ENCODE measurements at places on chromosomes 4 and X. TPM values are rescaled to one million over a fixed set of nuclear protein-coding genes. Genes with fewer than 3 reads are reported as not detected.

ZFP42 gene
- total RNA-seq: not detected

F8A2 gene
- not detected for total RNA-seq

PLXNB3 gene
- 0.81 TPM for total RNA-seq

ZMAT1 gene
- 0.62 TPM for total RNA-seq

CORIN gene
- not detected for total RNA-seq

YIPF7 gene
- total RNA-seq: not detected

CSAG3 gene
- 0.78 TPM for total RNA-seq

MAGEA1 gene
- total RNA-seq: not detected

MAGEA11 gene
- total RNA-seq: not detected

LRRC66 gene
- 0.08 TPM for total RNA-seq

LGI2 gene
- total RNA-seq: not detected

HHIP gene
- not detected for total RNA-seq

- DNase-seq: no peak
Observed at GRCh38 chr4:17707671-17708070, 73.8 kb downstream of the FAM184B start.

DNA sequence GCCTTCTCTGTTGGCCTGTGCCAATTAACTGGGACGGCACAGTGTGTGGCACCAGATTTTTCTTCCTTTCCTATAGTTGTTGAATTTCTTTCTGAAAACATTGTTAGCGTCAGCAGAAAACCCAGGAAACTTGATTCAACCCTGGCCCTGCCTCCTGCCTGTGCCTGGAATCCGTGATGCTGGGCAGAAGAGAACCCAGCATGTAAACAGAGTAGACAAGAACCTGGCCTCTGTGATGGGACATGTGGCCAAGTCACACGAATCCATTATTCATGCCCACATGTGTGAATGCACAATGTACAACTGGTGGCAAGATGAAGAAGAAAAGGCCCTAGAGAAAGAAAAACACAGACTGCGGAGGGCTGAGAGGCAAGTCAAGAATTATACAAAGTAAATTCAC, 111.4 kb downstream of the EFHC2 start:
- no peak for DNase-seq

GRCh38 chr4:14445882-14446281, 556.4 kb upstream of the CPEB2 start:
- DNase-seq: no peak

- DNase-seq: no peak
Observed at GRCh38 chr4:118729287-118730286, 44.4 kb downstream of the METTL14 start.

DNA sequence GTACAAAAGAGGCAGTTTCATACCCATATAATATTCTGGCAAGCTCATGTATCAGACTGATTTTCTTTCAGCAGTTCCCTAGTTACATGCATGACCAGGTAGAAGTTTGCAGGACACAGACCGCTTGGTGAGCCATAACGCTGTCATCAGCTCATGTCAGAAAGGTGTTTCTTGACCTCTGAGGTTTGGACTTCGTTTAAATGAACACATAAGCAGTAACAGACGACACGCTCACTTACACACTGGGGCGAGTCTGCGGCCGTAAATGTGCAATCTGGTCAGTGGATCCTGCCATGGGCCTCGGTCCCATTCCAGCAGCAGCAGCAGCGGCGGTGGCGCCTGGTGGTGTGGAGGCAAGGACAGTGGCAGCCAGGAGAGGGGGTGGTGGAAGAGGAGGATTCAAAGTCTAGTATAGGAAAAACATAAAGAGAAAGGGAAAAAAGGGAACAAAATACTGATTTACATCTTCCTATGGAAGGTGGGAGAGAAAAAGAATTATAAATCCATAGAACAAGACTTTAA, 111.9 kb upstream of the CBR4 start:
- DNase-seq: no peak

DNA sequence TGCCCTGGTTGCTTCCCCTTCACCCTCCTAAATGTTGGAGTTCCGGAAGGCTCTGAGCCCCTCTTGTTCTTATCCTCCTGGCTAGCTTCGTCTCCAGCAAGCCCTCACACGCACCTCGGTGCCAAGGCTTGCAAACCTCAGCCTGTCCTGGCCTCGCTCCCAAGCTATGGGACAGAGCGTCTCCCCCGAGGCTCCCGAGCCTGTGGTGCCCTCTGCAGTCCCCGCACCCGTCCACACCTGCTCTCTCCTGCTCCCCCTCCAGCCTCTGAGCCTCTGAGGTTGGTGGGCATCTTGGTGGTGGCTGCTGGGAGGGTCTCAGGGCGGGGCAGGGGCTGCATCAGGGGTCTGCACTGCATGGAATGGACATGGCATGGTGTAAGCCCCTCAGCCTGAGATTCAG, 63.2 kb downstream of the TRMT44 start:
- DNase-seq: no peak

GRCh38 chr4:101777431-101777830, 13.1 kb upstream of the BANK1 start:
- no peak for DNase-seq

GRCh38 chrX:23134136-23134535, 134.4 kb downstream of the DDX53 start:
- no peak for DNase-seq

- no peak for DNase-seq
Observed at GRCh38 chr4:10736266-10736665, 51.7 kb upstream of the CLNK start.

DNA sequence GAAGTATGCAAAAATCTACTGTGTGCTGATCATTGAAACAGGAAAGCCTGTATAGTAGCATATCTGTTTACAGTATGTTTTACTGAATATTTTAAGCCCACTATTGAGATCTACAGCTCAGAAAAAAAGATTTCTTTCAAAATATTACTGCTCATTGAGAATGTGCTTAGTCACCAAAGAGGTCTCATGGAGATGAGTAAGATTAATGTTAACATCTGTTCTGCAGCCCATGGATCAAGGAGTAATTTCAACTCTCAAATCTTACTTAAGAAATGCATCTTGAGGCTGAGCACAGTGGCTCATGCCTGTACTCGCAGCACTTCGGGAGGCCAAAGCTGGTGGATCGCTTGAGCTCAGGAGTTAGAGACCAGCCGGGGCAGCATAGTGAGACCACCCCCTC, 3.3 kb downstream of the RNF4 start:
- no peak for DNase-seq

DNA sequence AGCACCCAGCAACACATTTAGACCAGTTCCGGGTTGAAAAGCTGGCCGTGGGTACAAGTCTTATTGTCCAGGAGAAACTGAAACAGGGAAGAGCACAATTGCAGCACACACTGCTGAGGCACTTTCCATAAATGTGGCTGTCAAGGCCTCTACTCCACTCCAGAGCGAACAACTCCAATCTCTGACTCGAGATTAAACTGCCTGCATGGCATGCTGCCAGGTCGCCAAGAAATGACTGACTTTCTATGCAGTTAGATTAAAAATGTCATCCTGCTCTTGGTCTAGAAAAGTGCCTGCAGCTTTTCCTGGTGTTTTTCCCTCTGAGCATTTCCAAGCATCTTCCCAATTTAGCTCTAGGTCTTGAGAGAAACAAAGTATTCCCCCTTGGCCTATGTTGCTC, 260.6 kb upstream of the EMCN start:
- DNase-seq: no peak

DNA sequence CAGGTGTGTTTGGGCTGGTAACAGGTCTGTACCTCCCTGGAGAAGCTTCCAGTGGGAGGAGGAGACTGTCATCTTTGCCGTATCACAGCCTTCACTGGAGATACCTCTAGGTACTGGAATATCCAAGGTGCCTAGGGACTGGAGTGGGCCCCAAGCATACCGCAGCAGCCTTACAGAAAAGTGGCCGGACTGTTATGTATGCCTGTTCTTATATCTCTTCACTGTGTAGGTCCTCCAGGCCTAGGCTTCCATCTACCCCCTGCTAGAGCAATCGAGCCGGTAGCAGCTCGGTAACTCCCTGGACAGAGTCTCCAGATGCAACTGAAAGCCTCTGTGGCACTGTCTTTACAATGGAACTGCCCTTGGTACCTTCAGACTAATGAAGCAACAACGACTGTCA, 277.4 kb upstream of the GRIA3 start:
- no peak for DNase-seq

GRCh38 chrX:149515954-149516602, 11.0 kb upstream of the IDS start:
- no peak for DNase-seq

DNA sequence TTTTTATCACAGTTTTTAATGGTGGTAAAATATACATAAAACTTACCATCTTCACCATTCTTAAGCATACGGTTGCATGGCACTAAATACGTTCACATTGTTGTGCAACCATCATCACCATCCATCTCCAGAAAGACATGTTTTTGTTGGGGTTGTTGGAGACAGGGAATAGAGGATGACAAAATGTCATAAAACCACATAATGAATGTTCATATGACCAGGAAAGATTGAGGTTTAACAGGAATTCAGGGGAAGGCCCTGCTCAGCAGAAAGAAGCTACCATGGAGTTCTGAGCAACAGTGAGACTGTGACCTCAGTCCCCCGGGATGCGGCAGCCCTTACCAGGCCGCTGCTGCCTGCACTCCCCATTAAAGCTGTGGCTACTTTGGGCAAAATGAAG, 63.9 kb upstream of the TRIM2 start:
- DNase-seq: no peak

GRCh38 chrX:48890934-48891401, 6.6 kb downstream of the TIMM17B start:
- no peak for DNase-seq

- DNase-seq: no peak
Observed at GRCh38 chr4:3442460-3442958, 741 bp downstream of the HGFAC start.

- DNase-seq: no peak
Observed at GRCh38 chr4:88054901-88055300, 47.5 kb downstream of the PKD2 start.

GRCh38 chr4:150366487-150366999, 215.4 kb upstream of the MAB21L2 start:
- no peak for DNase-seq

GRCh38 chr4:125527681-125528080, 212.9 kb downstream of the FAT4 start:
- DNase-seq: no peak

DNA sequence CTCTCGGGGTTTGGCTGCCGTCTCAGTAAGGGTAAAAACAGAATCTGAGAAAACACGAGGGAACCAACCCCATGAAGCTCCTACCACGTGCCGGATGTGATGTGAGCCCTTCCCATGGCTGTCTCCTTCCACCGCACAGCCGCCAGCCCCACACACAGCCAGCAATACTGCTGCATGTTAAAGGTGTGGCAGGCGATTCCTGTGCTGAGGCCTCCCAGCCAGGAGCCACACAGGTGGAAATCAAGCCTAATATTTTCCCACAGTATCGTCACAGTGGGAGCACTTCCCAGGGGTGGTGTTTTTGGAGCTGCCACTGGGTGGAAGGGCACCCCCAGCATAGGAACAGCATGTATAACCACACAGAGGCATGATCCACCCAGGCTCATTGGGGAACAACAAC, 77.5 kb downstream of the SLC2A9 start:
- no peak for DNase-seq

DNA sequence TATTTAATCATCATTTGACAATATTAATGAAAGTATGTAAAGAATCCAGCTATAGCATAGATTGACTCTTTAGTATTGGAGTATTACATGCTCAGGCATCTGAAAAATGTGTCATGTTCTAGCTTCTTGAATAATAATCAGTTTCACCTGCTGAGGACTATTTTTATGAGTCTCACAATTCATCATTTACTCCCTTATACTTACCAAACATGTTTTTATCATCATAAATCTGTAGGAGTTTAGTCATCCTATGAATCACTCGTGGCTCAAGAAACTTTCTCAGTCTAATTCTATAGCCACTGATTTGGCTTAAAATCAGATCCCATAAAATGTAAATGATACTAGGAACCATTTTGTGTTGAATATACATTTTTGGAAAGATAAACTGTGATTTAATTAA, 1616.1 kb downstream of the C4orf33 start:
- DNase-seq: no peak

- no peak for DNase-seq
Observed at GRCh38 chrX:47563801-47564315, 2.9 kb downstream of the ARAF start.

GRCh38 chr4:141348573-141348972, 127.9 kb downstream of the ZNF330 start:
- no peak for DNase-seq

- DNase-seq: no peak
Observed at GRCh38 chr4:7907142-7907541, 32.5 kb downstream of the AFAP1 start.

DNA sequence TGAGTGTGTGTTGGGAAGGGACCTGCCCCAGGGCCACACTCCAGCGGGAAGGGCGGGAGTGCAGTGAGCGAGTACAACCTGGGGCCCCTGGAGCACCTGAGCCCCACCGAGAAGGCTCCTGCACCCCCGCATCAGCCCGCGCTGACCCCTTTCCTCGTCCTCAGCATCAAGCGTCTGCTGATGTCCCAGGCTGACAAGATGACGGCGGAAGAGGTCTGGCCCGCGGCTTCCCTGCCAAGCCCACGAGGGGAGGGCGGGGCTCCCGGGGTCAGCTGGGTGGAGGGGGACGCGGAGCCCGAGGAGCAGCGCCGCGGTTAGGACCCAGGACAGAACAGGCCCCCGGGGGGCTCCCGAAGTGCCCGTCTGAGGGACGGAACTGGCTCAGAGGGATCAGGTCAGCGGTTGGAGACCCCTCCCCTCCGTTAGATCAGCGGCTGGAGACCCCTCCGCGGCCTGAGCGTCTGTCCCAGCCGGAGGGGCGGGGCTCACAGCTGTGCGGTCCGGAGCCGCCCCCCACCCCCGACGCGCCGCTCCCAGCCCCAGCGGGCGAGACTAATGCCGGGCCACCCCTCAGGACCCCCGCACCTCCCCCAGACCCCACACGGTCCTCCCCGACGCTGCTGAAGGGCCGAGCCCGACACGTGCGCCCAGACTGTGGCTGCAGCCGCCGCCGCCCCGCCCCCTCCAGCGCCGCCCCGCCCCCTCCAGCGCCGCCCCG, 6.7 kb downstream of the MYL5 start:
- peak; percentile 48 for DNase-seq

GRCh38 chrX:63275127-63275526, 76.0 kb downstream of the SPIN4 start:
- DNase-seq: no peak

DNA sequence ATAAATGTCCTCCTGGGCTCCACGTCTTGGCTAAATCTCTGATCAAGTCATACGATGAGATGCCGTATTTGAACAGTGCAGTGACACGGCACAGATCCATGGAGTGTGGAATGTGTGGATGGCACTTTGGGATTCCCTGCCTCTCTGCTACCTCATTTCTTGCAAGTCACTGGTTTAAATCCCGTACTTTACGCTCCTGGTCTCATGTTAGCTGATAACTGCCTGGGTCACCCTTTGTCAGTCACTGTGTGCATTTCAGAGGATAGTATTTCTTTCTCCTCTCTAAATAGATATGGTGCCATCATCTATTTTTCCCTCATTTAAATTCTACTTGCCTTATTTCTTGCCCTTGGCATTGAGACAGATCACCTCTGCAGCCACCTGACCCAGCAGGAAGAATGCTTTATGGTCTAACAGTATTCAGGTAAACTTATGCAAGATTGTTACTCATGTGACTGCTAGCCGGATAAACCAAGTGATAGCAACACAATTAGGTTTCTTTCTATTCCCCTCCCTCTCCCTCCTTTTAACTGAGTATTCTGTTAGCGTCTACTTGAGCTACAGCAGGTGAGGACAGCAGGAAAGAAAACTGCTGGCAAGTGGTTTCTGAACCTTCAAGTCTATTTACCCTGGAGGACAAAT, 2.8 kb downstream of the EGF start:
- DNase-seq: no peak

- no peak for DNase-seq
Observed at GRCh38 chr4:73998040-73999011, at the start of gene CXCL5. CXCL5 (minus strand) TSS chr4:73998677; CDS start chr4:73998581, 96 bp downstream.

GRCh38 chrX:72060196-72060920, 71.4 kb downstream of the RTL5 start:
- DNase-seq: no peak
